ENCODE measurements at places on chromosomes 6 and 20. TPM values are rescaled to one million over a fixed set of nuclear protein-coding genes. Genes with fewer than 3 reads are reported as not detected.

DNA sequence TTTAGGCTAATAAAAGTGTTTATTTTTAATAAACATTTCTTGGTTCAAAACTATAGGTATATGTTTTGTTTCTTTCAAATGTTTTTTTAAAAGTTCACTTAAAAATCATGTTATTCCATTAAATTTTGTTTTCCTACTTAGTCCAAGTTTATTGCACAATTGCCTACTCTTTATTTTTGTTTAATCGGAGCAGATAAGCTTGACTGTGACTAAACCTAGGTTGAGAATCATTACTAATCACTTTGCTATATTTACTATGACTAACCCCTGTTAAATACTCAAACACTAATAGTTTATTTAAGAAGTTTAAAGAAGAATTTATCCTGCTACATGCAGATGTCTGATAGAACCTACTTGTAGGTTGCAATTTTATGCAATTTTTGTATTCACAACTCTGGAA, 18.8 kb downstream of the MAP3K4 start:
- DNase-seq: no peak

DNA sequence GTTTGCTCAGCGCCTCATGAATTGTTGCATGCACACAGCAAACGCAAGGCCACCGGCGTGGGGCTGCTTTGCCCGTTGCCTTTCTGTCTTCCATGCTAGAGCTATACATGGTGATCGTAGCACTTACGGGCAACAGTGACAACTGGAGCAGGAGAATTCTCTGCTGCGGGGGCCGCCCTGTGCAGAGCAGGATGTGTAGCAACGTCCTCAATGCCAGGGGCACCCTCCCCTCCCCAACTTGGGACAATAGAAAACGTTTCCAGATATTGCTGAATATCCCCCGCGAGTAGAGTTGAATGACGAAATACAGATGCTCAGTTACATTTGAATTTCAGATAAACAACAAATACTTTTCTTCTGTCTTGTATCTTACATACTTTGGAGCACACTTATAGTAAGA, 198.7 kb downstream of the TFAP2C start:
- no peak for DNase-seq

GRCh38 chr20:35771367-35771688, 487 bp upstream of the PHF20 start:
- no peak for DNase-seq

- no peak for DNase-seq
Measured at GRCh38 chr20:51801122-51801822, 1.0 kb downstream of the SALL4 start.

DNA sequence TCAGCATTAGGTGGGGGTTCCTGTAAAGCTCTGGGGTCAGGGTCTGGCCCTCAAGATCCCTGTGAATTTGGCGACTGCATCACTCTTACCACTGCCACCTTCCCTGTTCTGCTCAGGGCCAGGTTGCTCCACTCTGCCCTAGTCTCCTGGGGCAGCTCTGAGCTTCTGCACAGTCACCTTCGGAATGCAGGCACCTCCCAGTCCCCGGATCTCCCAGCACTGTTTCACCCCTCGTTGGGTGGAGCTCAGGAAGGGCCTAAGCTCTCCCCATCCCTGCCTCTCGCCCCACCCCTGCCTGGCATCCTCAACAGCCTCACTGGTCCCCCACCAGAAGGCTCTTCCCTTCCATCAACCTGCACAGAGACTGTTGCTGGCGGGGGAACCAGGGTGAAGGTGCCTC, 46.2 kb downstream of the YTHDF1 start:
- DNase-seq: no peak

DNA sequence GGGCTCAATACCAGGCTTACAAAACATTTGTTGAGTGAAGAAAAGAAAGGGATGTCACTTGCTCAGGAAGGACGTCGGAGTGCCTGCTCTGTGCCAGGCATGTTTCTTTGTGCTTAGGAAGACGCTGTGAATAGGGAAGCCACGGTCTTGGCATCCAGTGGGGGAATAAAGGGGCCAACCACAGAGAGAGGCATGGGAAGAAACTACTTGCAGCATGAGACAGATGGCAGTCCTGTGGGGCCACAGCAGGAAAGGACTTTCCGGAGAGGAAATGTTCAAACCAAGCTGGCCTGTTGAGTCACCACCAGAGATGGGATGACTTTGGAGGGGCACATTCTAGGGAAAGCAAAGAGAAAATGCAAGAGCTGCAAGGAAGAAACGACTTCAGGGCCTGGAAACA, 173.2 kb downstream of the CDH26 start:
- DNase-seq: no peak

Gene KAT14
- total RNA-seq: 13.1 TPM

Gene CHRNA4
- total RNA-seq: 1.8 TPM

Gene DNPH1
- 31.2 TPM for total RNA-seq

Gene MAVS
- 34.8 TPM for total RNA-seq

Gene SMPDL3A
- total RNA-seq: 4.4 TPM

Gene CPNE5
- total RNA-seq: 20.4 TPM

Gene ADGRF1
- not detected for total RNA-seq

Gene BMP6
- 2.7 TPM for total RNA-seq

Gene TBC1D7
- total RNA-seq: 34.0 TPM
